ENCODE measurements at places on chromosomes 12 and 14.
A peak's percentile ranks its signal among the peaks of the same experiment; 100 is the strongest.

- no peak for DNase-seq
Observed at GRCh38 chr14:96559571-96559970, 57.4 kb downstream of the PAPOLA start.

DNA sequence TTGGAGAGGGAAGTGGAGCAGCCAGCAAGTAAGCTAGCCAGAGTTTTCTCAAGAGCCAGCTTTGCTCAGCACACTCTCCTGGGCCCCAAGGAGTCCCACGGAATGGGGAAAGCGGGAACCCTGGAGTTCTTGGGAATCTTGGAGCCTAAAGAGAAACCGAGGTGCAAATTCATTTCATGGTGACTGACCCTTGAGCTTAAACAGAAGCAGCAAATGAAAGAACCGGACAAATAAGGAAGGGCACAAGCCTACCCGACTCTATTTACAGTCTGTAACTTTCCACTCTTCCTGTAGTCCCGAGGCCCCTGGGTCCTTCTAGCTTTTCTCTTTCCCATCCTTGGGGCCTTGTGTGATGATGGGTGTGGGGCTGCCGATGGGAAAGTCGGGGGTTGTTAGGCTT is 18.1 kb upstream of the TIGAR start:
- DNase-seq: no peak

GRCh38 chr12:122981036-122981471 is 573 bp downstream of the ARL6IP4 start:
- DNase-seq: peak; percentile 65

- no peak for DNase-seq
Observed at GRCh38 chr12:16506394-16506793, 99.6 kb downstream of the LMO3 start.

DNA sequence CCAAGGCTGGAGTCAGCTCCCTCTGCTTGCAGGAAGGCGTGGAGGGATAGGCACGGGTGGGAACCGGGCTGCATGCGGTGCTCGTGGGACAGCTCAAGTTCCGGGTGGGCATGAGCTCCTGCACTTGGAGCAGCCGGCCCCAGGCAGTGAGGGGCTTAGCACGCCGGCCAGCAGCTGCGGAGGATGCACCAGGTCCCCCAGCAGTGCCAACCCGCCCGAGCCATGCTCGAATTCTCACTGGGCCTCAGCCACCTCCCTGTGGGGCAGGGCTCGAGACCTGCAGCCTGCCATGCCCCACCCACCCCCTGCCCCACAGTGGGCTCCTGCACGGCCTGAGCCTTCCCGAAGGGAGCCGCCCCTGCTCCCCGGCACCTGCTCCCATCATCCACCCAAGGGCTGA is 1501.8 kb downstream of the AACS start:
- DNase-seq: no peak

DNA sequence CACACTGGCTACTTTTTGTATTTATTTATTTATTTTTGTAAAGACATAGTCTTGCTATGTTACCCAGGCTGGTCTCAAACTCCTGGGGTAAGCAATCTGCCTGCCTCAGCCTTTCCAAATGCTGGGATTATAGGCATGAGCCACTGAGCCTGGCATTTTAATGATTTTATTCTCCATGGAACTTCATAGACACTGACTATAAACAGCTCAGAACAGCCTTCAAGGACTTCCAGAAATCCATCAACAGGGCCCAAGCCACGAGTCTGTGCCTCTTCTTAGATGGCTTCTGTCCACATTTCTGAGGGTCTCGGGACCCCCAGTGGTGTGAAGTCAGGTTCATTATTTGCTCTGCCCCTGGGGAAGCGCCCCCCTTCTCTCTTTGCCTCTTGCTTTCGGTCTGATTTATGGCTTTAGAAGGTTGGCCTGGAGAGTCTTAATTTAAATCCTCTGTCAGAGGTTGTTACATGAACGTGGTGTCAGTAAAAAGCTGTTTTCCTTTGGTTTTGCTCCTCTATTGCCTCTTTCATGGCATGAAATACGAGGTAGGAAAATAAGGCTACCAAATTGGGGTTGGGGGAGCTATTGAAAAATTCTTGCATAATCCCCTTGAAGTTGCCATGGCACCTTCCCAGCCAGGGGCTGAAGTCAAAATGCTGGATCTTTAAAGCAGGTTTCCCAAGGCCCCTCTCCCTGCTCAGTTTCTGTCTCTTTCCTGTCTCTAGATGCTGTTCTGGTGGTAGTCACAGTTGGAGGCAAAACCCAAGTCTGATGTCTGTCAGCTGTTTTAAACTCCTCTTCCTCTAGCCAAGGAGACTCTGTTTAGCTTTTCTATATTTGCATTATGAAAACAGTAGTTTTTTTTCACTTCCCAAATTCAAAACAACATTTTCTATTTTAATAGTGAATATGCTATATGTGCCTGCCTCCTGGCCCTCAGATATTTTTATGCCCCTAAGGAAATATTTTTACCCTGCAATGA is 129.4 kb downstream of the SMOC1 start:
- DNase-seq: no peak

DNA sequence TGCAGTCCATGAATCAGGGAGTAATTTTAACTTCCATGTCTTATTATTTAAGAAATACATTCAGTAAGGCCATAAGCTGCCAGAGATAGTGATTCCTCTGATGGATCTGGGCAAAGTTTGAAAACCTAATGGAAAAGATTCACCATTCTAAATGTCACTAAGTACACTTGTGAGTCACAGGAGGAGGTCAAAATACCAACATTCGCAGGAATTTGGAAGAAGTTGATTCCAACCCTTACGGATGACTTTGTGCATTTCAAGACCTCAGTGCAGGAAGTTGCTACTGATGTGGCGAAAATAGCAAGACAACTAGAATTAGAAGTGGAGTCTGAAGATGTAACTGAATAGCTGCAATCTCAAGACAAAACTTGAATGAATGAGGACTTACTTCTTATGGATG is 69.8 kb downstream of the OSBPL8 start:
- no peak for DNase-seq

GRCh38 chr14:32934881-32935633 is 3.6 kb upstream of the NPAS3 start:
- DNase-seq: peak; percentile 60

GRCh38 chr12:54173066-54173726 is 15.6 kb downstream of the SMUG1 start:
- peak; percentile 51 for DNase-seq

GRCh38 chr14:104976198-104977007 is 1.8 kb downstream of the AHNAK2 start:
- peak; percentile 90 for DNase-seq

- DNase-seq: peak; percentile 85
Observed at GRCh38 chr14:55938249-55938791, 179.9 kb upstream of the PELI2 start.

DNA sequence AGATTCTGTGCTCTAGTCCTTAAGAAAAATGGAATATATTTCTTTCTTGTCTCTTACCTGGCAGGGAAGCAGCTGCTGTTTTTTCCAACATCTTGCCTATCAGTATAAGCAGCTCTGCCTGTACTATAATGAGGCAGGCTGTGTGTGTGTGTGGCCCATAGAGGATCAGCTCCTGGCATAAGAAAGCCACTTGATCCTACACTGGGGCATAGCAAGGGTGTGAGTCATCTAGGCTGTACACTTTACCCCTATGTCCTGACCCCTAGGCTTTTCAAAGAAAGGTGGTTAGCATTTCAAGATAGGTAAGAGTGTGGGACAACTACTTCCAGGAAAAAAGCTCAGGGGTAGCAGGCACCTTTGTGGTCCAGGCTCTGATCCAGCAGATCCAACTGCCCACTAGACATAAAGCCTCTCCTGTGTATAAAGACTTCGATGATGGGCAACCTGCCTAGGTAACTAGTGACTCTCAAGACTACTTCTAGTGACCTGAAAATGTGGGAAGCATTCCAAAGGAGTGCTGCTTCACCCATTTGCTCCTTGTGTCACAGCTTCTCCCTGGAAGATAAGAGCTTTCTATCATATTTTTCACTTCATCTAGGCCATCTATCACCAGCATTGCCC is 4.9 kb upstream of the SENP1 start:
- no peak for DNase-seq

GRCh38 chr12:102480406-102480805 is at the start of gene IGF1:
IGF1 (minus strand) TSS chr12:102480563; CDS start chr12:102480381, 182 bp downstream.
- peak; percentile 60 for DNase-seq

GRCh38 chr12:678747-679712 is 15.8 kb upstream of the NINJ2 start:
- DNase-seq: no peak

DNA sequence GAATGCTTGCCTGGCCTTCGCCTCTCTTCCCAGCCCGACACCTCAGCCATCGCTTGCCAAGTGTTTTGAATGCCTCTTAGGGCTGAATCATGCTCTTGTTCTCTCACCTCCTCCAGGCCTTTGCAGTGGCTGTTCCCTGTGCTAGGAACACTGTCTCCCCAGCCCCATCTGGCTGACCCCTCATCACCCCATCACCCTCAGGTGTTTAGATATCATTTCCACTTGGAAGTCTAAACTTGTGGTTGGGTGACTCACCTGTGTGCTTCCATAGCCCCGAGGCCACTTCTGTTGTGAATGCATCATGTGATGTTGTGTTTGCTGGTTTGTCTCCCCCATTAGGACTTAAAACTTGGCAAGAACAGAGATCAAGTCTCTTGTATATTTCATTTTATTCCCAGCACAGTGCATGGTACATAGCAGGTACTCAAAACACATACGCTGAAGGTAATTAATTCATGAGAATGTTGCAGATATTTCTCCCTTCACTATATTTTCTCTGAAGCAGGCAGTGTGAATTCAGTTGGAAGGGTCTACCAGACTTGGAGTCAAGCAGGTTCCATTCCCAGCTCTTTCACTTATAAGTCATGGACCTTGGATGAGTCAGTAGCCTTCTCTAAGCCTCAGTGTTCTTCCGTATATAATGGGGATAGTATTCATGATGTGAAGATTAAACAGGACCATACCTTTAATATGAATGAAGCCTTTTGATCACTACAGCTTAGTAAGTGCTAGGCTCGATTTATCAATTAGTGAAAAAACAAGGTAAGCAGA is 67.8 kb downstream of the HRK start:
- peak; percentile 51 for DNase-seq

GRCh38 chr14:93861836-93862235 is 65.3 kb upstream of the FAM181A start:
- DNase-seq: no peak

- DNase-seq: peak; percentile 79
Observed at GRCh38 chr12:52945389-52946232, 3.3 kb upstream of the KRT18 start.

DNA sequence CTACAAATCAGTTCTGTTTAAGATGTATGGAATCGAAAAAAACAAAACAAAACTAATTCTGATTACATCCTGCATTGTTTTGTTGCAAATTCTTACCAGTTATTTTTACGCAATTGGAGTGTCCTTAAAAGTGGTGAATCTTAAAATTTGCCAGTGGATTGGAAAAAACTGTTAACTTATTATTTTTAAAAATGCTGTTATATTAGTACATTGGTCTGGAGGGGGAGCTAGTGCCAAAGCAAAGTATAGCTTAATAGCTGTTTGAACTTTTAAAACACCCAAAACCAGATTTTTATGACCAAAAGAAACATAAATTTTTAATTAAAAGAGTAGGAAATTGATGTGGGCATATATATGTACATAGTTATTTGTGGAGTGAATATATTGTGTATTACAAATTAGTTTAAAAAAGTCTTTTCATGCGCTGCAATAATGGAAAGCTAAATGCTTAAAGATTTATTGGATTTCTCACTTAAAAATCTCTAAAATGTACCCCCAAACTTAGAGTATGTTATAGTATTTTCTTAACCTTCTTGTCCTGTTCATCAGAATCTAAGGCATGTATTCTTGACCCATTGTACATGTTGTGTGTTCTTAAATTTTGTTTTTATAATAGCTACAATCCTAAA is 2.5 kb downstream of the FUT8 start:
- peak; percentile 48 for DNase-seq

DNA sequence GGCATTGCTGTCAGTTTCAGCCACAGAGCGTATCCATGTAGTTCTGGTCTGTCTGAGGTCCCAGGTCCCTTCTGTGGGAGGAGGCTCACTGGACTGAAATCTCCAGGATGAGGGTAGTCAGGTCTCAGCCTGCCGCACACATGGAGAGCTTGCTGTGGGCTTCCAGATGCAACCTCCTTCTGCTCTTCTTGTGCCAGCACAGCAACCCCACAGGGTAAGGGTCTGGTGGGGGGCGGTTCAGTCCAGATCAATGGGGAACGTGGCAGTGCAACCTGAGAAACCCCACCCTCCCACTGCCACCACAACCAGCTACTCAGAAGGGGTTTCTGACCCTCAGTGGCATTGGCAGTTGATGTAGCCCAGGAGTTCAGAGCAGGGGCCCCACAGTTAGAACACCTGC is 61.2 kb downstream of the BEGAIN start:
- no peak for DNase-seq

GRCh38 chr12:109687250-109687649 is 26.4 kb upstream of the FAM222A start:
- DNase-seq: no peak

DNA sequence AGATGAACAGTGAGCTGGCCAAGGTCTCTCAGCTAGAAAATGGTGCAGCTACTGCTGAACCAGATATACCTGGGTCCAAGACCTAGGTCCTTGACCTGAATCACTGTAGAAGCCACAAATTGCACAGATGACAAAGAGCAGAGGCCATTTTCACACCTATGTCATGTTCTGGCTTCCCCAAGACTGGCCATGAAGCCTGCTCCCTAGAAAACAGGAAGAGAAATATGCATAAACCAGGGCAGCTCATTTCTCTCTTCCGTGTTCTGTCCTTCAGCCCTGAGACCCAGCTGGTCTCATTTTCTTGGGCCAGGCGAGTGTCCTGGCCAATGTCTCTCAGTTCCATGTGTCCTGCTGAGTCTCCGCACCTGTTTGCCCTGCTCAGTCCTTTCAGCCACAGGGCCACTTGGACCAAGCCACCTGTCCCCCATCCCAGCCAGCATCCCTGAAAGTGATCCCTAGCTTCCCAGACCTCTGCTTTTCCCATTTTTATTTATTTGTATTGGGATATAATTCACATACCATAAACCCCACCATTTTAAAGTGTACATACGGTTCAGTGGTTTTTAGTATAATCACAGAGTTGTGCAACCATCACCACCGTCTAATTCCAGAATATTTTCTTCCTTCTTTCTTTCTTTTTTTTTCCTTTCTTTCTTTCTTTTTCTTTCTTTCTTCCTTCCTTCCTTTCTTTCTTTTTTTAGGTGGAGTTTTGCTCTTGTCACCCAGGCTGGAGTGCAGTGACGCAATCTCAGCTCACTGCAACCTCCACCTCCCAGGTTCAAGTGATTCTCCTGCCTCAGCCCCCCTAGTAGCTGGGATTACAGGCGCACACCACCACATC is 27.0 kb downstream of the P2RX7 start:
- DNase-seq: no peak

- no peak for DNase-seq
Observed at GRCh38 chr12:91866566-91866965, 279.1 kb downstream of the BTG1 start.

GRCh38 chr12:105166736-105167135 is 59.2 kb downstream of the WASHC4 start:
- DNase-seq: no peak

DNA sequence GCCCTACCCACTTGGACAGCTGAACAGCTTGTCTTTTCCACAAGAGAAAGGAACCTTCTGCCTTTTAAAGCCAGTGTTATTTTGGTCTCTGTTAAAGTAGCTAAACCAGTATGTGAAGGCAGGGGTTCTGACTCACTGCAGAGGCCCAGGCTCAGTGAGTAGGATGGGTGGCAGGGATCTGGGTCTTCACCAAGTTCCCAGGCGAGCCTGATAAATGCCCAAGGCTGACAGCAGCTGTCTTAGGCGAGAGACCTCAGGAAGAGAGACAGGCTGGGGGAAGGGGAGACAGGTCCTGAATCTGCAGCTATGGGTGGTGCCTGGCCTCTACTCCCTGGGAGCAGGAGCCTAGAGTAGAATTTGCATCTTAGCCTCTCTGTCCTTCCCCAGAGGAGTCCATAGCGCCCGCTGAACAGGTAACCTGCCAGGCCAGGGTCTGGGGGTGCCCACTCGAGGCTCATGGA is 18.1 kb upstream of the KIF26A start:
- DNase-seq: no peak

Measured in astrocyte of the hippocampus (primary cell).